ENCODE measurements at places on chromosomes 7 and 10.
A peak's percentile ranks its signal among the peaks of the same experiment; 100 is the strongest.

GRCh38 chr7:33195264-33195663 is 65.9 kb downstream of the BBS9 start:
- DNase-seq: no peak

GRCh38 chr10:110556969-110557601 is 10.4 kb upstream of the SMC3 start:
- peak; percentile 78 for DNase-seq

DNA sequence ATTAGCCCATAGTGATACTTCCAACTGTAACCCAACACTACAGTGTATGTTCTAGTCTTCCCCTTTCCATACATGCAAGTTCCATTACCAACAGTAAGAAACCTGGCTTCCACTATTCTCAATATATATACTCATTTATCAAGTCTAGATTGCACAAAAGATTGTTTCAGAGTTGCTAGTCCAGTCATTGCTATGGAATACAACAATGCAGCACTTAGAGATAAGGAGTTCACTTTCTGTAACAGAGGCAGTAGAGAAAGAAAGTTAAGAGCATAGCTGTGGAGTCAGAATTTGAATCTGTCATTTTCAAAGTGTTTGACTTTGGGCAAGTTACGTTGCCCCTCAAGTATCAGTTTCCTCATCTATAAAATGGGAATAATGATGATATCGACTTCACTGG is 90.1 kb downstream of the RTKN2 start:
- DNase-seq: no peak

GRCh38 chr10:90032519-90032918 is 331.1 kb downstream of the KIF20B start:
- DNase-seq: no peak

- DNase-seq: peak; percentile 21
These were observed 17.8 kb upstream of the CCNJ start for GRCh38 chr10:96025566-96025965.

Data from activated T-cell treated with anti-CD3 and anti-CD28 coated beads, Interleukin-2, amount 50 U/mL, for 48 hours (primary cell).